Esophagus mucosa (tissue), 1 donor: ENCODE measurements at places on chromosomes 3 and 15.

GRCh38 chr3:129942296-129942695 lies 32.2 kb upstream of the TRH start:
- ATAC-seq, result peak; percentile 52

DNA sequence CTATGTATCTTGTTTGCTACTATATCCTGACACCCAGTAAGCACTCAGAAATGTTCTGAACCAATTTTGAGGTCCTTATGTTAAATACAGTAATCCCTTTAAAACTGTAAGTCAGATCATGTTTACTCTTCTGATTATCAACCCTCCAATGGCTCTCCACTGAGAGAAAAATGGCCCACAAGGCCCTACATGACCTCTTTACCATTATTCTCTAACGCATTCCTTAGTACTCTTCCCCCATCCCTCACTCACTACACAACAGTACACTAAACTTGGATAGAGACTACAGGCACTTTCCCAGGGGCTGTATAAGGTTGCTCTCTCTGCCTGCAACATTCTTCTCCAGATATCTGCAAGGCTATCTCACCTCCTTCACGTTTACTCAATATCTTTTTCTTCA lies 1.9 kb downstream of the TOPBP1 start:
- ATAC-seq, result no peak

- ATAC-seq, result peak; percentile 99
Observed at GRCh38 chr15:57485869-57486268, 105.8 kb upstream of the MYZAP start.

- no peak for ATAC-seq
Observed at GRCh38 chr15:29424118-29424517, 154.5 kb upstream of the NSMCE3 start.

GRCh38 chr3:133747907-133748639 lies 1.9 kb downstream of the TF start:
- no peak for ATAC-seq

GRCh38 chr3:102006812-102007485 lies 157.6 kb downstream of the NFKBIZ start:
- no peak for ATAC-seq

- no peak for ATAC-seq
Observed at GRCh38 chr3:146191051-146191450, 30.1 kb upstream of the PLOD2 start.

DNA sequence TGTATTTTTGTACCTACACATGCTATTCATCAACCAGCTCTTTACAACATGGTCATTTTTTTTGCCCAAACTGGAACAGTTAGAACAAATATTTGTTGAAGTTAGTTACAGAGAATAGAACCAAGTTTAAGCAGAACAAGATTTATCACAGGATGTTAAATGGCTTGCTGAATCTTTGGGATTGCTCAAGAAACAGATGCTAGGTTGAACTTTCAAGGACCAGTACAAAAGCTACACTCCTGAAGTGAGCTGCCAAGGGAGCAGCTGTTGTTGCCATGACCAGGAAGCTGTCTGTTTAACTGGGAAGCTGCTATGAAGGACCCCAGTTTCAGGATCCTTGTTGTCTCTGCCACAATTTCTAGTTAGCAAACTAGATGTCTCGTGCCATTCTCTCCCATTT lies 53.7 kb downstream of the ZIC1 start:
- ATAC-seq, result no peak

DNA sequence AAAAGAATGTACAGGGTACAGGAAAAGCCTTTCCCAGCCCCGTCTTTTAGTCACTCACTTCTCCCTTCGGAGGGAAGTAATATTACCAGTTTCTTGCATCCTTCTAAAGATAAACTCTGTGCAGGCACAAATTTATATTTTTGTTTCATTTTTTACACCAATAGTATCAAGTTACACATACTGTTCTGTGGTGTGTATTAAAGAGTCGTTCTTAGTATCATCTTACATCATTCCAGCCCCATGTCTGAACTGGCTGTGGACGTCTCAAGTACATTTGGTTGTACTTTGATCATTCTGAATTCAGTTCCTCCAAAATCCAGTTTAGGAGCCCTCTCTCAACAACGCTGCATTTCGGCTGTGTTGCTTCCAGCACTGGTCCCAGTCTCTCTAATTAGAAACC lies 68.7 kb downstream of the LMLN start:
- no peak for ATAC-seq

DNA sequence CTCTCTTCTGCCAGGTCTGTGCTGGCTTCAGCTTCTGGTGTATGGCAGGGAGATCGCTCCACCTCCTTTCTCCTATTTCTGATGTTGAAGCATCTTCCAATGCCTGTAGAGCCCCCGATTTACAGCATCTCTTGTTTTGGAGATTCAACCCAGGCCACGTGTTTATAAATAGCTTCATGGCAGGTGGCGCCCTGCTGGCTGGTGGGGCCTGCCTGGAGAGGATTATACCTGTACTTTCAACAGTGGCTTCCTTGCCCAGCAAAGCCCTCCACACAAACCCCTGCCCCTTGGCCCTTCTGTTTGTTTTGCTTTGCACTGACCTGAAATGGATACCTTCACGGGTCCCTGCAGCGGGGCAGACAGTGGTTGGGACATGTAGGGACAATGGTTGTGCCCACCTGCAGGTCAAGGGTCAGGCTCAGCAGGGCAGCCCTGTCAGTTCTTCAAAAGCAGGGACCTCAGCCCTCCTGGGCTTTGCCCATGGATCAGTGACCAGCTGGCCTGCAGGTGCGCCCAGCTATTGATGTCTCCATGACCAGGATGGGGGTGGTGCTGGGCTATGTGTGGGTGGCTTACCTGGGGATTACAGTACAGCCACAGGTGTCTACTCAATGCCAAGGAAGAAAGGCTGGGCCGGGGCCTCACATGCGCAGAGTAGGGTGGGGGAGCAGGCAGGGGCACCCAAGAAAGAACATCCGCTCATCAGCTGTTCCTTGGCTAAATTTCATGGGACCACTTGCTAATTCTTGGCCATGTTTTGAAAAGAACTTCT lies 112.7 kb upstream of the PRR23C start:
- ATAC-seq, result no peak

DNA sequence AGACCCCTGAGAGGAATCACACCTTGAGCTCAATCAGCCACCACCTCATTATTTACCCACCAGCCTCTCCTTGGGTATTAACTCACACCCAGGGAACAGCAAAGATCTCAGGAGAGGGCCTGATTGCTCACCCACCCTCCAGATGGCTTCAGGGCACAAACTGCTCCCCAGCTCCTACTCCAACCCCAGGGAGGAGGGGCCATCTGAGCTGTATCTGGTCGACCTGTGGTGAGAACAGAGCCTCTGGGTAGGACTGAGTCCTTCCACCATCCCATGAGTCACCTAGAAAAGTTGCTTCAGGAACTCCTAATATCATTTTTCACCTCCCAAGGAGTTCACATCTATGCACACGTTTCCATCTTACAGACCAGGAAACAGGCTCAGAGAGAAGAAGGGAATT lies 44.8 kb upstream of the HES1 start:
- ATAC-seq, result peak; percentile 86

GRCh38 chr15:92883876-92884435 lies 16.2 kb upstream of the CHD2 start:
- ATAC-seq, result no peak

DNA sequence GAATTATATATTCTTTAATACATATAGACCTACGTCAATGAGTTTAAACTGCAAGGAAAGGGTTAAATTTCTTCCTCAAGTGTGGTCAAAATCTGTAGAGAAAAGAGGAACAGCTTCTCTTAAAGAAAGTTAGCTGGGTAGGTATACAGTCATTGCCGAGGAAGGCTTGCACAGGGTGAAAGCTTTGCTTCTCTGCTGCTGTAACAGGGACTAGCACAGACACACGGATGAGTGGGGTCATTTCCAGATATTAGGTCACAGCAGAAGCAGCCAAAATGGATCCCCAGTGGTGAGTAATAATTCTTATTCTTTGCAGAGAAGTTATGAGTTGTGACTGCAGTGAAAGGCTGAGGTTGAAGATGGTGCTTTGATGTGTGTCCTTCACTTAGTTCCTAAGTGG lies at the start of gene CD86:
Gene CD86 (plus strand): TSS at position 148 of the 400 bp plus-strand sequence. CDS start 128 bp downstream, at position 276.
- ATAC-seq, result no peak

DNA sequence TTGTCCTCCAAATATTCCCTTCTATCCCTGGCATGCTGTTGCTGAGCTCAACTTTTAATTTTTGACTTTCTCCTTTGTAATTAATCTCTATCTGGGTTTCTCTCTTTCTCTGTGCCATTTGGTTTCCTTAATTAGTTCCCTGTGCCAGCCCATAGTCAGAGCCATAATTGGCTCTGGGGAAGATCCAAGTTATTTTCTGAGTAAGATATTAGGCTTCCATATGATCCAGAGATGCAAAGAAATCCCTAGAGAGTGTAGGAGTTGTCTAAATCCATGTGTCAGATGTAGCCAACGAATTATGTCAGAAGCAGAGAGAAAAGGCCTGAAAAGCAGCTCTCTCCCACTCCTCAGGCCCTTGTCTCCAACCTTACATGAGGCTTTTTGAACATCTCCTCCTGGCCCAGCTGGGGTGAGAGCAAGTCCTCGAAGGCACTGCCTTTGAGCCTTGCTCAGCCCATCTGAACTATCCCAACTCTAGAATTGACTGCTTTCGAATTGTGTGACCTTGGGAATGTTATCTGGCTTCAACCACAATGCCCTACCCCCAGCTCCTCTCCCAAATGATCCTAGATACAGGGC lies 46.4 kb downstream of the MOBP start:
- no peak for ATAC-seq

- no peak for ATAC-seq
Observed at GRCh38 chr3:178558637-178559036, 22.4 kb downstream of the KCNMB2 start.

DNA sequence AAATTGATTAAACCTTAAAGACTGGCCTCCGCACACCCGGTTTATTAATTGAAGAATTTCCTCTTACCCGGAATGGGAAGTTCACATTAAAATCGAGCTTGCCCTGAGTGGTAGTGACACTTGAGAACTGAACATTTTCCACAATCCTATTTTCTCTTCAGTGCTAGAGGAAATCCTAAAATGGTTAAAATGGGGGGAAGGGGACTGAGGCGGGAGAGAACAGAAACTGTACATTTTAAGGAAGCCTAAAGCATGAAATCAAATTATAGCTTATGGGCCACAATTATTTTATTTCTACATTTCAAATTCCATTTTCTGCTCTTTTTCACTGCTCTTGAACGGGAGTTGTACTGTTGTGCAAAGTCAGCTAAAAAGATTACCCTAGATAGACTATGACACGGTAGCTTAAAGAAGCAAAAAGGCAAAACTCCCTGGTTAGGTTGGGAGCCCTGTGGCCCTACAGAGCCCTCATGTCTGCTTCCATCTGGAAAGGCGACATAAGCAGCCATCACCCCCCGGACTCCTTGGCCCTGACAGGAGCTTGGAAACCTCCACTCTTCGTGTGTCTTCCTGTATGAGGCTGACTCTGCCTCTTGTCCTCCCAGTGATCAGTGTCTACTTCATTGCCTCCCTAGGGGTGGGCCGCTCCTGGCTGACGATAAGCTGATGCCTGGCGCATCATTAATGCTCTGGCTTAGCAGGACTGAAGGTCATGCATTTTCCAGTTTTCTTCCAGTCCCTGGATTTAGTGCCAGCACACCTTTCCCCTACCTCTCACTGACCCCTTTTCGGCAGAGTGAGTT lies 79.3 kb downstream of the EEFSEC start:
- ATAC-seq, result no peak

- ATAC-seq, result no peak
Observed at GRCh38 chr15:89414571-89414970, 79.9 kb upstream of the POLG start.

DNA sequence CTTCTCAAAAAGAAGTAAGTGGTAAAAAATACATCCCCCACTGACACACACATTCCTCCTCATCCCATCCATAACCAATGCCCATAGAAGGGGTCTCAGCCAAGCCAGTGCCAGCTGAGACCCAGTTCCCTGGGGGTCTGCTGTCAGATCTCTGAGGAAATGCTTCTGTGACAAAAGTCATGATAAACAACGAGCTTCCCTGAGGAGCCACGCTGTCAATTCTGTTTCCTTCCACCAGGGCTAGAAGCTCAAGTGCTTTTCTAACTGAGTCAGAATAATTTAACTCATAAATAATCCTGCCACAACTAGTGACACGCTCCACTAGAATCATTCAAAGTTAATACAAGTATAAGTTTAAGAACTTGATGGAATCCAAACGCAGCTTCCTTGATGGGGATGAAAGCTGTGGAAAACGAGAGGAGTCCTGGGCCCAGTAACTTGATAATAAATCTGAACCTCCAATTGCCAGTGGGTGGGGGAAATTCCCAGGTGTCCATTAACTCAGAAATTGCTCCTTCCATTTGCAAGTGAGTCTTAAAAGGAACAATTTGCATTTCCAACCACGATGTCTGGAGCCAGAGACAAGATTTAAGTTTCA lies 348.7 kb upstream of the LMCD1 start:
- ATAC-seq, result no peak

- peak; percentile 73 for ATAC-seq
Observed at GRCh38 chr3:188421836-188422540, 268.0 kb downstream of the LPP start.

GRCh38 chr15:91894606-91895005 lies 41.1 kb downstream of the SLCO3A1 start:
- peak; percentile 91 for ATAC-seq

DNA sequence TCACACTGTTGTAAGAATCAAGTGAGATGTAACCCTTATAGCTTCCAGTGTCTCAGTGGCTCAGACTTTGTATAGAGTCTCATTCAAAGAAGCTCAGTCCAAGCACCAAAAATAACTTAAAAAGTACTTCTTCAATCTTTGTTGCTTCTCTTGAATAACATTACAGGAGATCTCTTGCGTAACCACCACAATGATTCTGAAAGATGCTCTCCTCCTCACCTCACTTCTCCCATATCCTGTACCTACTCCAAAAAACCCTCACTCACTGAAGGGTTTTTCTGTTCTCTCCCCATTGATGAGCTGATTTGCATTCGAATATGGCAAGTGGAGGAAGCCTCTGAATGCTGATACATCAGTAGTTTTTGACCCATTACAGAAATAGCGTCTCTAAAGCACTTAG lies 39.4 kb upstream of the MRPS22 start:
- ATAC-seq, result no peak

GRCh38 chr15:77181305-77182074 lies 110.6 kb upstream of the TSPAN3 start:
- ATAC-seq, result peak; percentile 36

DNA sequence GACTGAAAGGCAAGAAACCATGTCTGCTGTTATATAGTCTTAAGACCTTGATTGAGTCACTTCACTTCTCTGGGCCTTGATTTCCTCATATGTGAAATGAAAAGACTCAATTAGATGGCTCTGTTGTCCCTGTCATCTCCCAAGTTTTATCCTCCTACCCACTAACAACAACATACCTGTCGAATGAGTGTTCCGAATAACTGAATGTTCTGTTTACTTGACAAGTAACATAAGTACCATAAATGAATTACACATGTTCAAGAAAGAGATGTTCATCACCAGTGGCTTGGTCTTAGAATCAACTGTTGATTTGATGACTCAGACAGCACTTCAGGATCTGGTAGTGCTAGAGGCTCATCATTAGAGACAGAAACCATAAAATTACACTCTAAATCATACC lies 311.7 kb downstream of the VPS13C start:
- peak; percentile 37 for ATAC-seq
